Activated naive CD8-positive, alpha-beta T cell treated with anti-CD3 and anti-CD28 coated beads, Interleukin-2, amount 10 ng/mL, durations not matched to agents 7 days and 5 days (primary cell): ENCODE measurements at places on chromosomes 16 and 17. TPM values are rescaled to one million over a fixed set of nuclear protein-coding genes. Genes with fewer than 3 reads are reported as not detected.

GRCh38 chr17:77417575-77417974 lies 276.8 kb downstream of the SEC14L1 start:
- no peak for DNase-seq

DNA sequence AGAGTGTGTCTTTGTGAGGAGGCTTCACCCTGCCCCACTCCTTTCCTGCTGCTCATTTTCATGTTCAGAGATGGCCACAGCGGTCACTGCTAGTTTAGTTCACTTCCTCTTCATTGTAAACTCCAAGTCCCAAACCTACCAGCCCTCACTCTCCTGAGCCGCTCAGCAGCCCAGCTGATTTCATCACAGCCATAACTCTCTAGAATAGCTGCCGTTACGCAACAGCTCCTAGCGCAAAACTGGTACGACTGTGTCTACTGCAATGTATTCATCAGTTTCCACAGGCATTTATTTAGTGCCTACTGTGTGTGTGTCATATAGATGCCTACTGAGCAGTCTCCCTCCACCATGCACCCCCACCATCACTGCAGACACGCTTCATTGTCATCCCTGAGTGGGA lies 233.5 kb upstream of the RPL38 start:
- no peak for DNase-seq

DNA sequence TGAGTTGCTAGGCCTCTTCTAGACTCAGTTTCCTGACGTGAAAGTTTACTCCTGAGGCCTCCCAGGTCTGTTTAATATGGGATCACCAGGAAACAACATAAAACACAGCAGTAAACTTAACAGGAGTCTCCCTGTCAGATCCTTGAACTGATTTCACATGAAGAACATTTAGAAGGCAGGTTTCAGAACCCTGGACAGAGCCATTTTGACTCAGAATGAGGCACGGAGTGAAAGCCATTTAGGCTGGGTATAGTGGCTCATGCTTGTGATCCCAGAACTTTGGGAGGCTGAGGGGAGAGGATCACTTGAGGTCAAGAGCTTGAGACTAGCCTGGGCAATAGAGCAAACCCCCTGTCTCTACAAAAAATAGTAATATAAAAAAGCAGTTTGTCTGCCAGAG lies 289.1 kb downstream of the CA10 start:
- DNase-seq = no peak

- peak; percentile 49 for DNase-seq
These were observed 66.8 kb downstream of the KPNA2 start for GRCh38 chr17:68102318-68102758.

The KRTAP4-4 gene
- total RNA-seq = not detected

DNA sequence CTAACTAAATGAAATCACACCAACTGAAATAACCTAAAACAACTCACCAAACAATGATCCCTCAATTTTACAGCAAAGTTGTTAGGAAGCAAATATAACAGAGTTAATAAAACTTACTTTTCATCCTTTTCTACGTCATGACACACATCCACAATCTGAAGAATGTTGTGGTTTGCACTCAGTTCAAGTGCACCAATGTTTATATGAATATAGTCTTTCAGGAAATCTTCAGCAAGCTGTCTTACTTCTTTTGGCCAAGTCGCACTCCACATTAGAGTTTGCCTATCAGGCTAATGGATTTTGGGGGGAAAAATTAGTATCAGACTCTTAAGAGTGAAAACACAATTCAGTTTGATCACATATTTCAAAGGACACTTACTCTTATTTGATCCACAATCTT lies 3.3 kb downstream of the DDX5 start:
- DNase-seq = no peak

GRCh38 chr16:265711-266110 lies 10.0 kb downstream of the RGS11 start:
- DNase-seq = no peak

DNA sequence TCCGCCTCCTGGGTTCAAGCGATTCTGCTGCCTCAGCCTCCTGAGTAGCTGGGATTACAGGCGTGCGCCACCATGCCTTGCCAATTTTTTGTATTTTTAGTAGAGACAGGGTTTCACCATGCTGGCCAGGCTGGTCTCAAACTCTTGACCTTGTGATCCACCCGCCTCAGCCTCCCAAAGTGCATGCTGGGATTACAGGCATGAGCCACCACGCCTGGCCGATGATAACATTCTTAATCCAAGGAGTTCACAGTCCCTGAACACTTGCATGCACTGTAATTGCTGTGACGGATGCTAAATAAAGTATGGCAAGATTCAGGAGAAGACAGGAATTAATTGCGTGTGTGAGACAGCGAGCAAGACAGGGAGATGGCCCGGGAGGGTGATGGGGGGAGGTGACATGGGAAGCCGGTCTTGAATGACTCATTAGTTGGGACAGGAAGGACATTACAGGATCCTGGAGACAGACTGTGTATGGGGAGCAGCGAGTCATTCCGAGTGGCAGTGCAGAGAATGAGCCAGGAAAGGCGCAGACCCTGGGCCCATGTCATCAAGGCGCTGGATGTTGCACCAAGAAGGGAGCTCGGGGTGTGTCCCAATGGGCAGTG lies 6.7 kb downstream of the ABCA3 start:
- no peak for DNase-seq

The ZFPM1 gene
- 19.0 TPM for total RNA-seq

DNA sequence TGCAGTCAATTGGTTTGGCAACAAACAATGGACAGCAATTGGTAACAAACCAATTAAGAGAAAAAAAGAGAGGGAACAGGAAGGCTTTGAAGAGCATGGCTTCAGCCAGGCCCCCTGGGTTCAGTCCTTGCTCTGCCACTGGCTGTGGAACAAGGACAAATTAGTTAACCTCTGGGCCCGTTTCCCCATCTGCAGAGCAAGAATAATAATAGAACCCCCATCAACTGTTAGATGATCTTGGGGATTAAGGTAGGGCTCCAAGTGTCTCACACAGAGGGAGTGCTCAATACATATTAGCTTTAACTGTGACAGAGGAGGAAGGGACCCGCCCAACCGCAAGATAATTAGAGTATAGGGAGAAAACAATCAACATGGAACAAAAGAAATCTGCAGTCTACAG lies 55.2 kb downstream of the PECAM1 start:
- no peak for DNase-seq

GRCh38 chr17:61720016-61720795 lies 129.2 kb upstream of the NACA2 start:
- no peak for DNase-seq

DNA sequence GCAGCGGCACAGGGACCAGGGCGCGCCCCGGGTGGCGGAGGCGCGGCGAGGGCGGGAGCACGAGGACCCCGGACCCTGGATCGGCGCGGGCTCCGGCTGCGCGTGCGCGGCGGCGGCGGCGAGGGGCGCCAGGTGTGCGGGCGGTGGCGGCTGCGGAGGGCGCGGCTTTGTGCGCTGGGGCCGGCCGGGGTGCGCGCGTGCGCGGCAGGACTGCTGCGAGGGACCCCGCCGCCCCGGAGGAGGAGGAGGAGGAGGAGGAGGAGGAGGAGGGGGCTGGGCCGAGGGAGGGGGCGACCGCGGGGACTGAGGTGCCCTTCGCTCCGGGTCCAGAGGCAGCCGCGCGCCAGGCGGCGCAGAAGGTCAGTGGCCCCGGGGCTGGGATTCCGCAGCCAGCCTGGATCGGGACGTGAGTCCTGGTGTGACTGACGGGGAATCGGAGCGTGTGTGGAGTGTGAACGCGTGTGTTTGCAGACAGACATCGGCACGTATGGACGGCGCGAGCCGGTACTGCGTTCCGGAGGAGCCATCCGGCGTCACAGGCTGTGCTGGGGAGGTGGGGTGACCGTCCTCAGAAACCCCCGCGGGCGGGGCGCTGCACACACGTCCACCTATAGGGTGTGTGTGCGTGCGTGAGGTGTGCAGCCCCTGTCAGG lies 19.5 kb upstream of the RAP1GAP2 start:
- no peak for DNase-seq

DNA sequence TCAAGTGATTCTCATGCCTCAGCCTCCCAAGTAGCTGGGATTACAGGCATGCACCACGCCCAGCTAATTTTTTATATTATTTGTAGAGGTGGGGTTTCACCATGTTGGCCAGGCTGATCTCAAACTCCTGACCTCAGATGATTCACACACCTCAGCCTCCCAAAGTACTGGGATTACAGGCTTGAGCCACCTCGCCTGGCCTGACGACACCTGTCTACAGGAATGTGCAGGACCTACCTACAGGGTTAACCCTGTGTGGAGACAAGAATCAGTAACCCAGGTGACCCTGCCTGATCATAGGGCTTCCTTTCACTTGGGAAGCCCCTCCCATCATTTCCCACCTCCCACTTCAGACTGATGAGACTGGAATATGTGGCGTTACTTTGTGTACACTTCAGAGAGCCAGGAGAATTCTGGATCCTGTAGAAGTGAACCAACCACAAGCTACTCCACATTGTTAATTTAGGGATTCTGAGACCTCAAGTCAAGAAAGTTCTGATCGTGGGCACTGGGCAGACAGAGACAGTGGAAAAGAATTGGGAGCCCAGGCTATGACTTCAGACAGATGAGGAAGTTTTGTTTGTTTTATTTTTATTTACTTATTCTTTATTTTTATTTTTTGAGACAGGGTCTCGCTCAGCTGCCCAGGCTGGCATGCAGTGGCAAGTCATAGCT lies 5.7 kb upstream of the MILR1 start:
- DNase-seq = no peak

DNA sequence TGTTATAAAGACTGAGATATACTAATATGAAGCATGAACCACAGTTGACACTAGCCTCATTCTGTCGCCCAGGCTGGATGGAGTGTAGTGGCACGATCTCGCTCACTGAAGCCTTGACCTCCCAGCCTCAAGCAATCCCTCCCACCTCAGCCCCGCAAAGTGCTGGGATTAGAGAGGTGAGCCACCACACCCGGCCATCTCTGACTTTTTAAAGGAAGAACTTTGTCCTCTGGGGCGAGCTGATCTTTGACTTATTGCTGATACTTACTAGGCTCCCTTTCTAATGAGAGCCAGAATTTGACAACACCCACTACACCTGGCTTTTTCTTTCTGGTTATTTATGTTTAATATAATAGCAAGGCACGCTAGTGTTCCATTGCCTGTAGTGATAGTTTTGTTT lies 57.2 kb downstream of the CLEC16A start:
- DNase-seq = no peak

DNA sequence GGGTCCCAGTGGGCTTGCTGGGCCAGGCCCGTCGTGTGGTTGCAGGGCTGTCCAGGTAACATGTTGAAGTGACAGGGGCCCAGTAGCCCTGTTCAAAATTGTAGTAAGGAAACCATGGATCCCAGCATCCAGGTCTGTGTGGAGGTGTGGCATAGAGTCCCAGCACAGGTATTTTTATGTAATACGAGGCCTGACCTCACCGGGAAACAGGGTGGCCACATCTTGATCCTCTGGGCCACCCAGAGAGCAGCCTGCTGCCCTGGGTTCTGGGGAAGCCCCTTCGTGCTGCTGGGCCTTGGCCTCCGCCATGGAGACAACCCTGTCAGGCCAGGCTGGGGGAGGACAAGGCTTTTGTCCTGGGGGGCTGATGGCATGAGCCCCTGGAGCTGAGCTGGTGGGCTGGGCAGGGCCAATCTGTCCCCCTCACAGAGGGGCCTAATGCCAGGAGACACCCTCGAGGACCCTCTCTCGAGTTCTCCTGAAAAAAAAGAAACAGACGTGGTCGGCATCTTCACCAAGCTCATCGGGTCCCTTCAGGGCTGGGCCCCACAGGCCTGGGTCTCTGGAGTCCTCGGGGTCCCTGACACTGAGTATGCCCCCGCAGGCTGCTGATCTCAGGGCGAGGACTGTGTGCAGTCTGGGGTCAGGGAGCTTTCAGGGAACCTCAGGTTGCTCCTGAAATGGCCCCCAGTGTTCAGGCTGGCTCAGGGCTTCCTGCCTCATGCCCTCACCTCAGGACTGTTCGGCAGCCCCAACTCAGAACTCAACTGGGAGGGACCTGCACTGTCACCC lies 47.8 kb downstream of the TNFRSF13B start:
- no peak for DNase-seq

- DNase-seq = no peak
These were observed 2.4 kb downstream of the MMP15 start for GRCh38 chr16:58027916-58028455.

- DNase-seq = no peak
These were observed 178.4 kb upstream of the HSBP1 start for GRCh38 chr16:83629426-83629825.

The GFAP gene
- total RNA-seq = not detected

GRCh38 chr17:6862825-6863224 lies 31.3 kb upstream of the TEKT1 start:
- DNase-seq = no peak

The GINS2 gene
- 33.4 TPM for total RNA-seq

GRCh38 chr17:77592106-77592865 lies 366.2 kb upstream of the TNRC6C start:
- DNase-seq = no peak

DNA sequence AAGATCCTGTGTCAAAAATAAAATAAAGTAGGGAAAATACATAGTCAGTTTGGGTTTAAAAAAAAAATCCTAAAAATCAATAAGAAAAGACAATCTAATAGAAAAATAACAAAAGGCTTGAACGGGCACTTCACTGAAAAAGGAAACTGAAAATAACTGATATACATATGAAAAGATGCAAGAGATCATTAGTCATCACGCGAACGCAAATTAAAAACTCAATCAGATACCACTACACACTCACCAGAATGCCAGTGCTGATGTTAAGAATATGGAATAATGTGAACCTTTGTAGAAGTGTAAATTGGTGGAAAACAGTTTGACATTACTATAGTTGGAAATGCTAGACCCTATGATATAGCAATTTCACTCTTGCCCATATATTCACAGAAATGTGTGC lies 14.6 kb downstream of the GNGT2 start:
- DNase-seq = no peak

The C17orf78 gene
- total RNA-seq = not detected

DNA sequence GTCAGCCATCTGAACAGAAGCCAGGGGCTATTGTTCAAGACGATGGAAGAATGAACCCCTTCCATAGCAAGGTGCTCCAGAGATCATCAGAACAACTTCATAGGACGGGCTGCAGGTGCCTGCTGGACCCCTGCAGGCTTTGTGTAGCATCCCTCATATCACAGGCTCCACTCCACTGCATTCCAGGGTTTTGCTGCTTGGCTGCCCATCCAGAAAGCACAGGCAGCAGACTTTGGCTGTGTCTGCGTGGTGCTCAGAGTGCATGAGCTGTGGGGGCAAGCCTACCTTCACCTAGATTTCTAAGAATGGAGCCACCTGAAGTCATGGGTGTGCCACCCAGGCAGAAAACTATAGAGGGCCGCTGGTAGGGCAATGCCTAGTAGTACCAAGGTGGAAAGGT lies 93.9 kb upstream of the NLRP1 start:
- DNase-seq = no peak

- no peak for DNase-seq
These were observed 5.2 kb downstream of the AHSP start for GRCh38 chr16:31532896-31533295.
